ENCODE measurements at places on chromosomes 6 and 20. TPM values are rescaled to one million over a fixed set of nuclear protein-coding genes. Genes with fewer than 3 reads are reported as not detected.

GRCh38 chr6:12328701-12329100 is 38.5 kb downstream of the EDN1 start:
- no peak for DNase-seq

PRL gene
- total RNA-seq: not detected

DNA sequence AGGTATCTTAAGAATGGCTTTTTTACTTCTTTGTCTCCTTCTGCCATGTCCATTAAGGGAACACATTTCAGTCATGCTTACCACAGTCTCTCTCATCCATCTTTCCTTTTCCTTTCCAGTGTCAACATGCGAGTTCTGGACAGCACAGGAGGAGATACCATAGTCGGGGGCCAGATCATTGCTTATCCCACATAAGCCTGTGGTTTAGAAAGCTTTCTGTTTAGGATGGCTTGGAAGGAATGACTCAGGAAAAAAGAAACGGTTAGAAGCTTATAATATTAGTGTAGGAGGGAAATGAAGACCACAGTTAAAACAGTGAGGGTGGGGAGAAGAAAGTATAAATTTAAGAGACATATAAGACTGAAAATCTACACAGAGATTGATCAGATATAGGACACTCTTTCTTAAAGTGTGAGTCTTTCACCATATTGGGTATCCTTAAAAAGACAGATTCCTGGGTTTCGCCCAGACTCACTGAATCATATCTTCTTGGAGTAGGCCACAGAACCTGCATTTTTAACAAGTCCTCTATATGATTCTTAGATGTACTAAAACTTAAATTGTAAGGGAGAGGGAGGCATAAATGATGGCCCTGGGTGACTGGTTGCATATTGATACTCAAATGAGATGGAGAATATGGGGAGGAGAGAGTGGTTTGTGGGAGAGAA is 36.1 kb downstream of the DSE start:
- no peak for DNase-seq

DNA sequence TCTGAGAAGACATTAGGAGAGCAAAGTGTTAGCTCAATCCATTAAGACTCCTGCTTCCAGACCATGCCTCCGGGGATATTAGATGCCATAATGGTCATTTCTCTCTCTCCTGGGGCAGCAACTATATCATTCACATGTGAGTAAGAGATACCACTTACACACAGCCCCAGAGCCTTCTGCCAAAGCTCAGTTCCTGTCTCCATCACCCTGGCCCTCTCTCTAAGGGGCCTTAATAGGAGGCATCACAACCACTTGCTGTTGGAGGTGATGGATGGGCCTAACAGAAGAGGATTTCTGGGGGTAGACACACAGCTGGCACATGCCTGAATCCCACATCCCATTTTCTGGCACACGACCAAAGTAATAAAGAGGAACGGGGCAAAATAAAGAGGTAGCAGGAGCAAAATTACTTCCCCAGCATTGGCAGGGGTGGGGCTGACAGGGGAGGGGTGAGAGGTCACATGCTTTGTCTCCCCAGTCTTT is 34.0 kb upstream of the VSTM2L start:
- DNase-seq: no peak

DNA sequence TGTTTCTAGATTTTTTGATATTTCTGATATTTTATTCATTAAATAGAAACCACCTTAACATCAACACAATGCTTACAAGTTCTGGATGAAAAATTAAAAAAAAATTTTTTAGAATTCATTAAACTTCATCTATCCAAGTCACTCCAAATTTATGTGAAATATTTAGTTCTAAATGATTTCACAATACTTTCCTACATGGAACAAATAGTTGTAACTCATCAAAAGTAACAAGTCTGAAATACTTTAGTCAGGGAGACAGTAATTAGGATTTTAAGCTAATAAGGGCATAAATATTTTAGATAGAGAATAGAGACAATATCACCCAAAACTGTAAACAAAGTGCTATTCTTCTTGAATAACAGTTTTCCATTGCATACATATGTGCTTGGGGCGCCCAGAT is 147.8 kb downstream of the HIVEP2 start:
- DNase-seq: no peak

TREM1 gene
- not detected for total RNA-seq

HS3ST5 gene
- 0.40 TPM for total RNA-seq

ZNF341 gene
- total RNA-seq: 6.4 TPM

- peak; percentile 67 for DNase-seq
Observed at GRCh38 chr20:7470912-7471311, 469.3 kb downstream of the HAO1 start.

- no peak for DNase-seq
Observed at GRCh38 chr6:159513914-159514313, 179.1 kb downstream of the SOD2 start.

DNA sequence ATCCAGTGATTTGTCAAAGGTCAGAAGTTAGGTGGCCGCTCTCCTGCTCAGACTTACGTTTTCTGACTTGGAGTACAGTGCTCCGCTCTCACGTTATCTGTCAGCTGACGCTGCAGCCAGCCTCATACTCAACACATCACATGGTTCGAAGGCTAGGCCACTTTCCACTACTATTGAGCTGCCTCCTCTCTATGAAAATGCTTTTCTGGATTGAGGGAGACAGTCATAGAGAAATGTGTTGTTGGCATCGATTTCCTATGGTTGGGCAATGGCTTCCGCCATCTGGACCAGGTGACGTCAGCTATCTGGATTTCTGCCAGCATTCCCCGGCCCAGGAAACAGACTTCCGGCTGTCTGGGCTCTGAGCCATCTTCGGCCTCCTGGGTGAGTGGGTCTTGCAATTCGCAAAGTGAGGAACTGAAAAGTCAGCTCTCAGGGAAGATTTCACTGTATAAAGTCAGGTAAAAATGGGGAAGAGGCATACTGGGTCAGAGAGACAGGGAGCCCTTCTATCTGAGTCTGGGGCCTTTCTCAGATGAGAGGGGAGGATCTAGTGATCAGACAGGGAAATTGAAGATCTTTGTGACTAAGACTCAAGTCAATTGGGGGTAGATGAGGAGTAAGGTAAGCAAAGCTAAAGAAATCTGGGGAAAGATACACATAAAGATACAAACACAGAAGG is 37.5 kb upstream of the IER3 start:
- DNase-seq: no peak

- no peak for DNase-seq
Observed at GRCh38 chr20:18971574-18971973, 158.0 kb downstream of the SCP2D1 start.

KCNK5 gene
- 29.8 TPM for total RNA-seq

ZSCAN16 gene
- 7.4 TPM for total RNA-seq

LPA gene
- total RNA-seq: 0.47 TPM

DNA sequence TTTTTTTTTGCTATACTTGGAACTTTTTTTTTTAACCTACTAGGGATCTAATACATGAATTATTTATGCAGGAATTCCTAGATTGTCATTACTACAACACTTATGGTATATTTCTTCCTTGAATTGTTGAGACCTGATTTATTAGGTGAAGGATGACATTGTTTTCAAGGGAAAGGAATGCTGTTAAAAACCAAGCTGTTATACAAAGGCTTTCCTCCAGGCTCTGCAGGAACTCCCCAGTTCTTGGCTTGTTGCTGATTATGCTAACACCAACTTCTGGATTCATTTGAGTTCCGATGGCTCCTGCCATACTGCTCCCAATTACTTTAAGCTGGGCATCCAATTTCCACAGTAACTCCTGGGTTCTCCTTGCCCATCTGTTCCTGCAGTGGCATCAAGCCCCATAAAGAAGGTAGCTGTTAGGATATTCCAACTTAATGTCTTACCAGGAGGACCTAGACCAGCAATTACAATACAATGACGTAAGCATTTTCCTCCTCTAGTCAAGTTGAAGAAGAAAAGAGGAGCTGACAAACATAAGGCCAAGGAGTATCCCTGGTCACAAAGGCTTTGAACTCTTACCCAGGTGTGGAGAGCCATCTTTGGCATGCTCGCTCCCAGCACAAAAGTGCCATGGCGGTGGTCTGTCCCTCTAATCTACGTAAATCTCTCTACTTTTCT is 215.9 kb upstream of the AGPAT4 start:
- no peak for DNase-seq

GRCh38 chr6:107803957-107804356 is 20.2 kb downstream of the SCML4 start:
- DNase-seq: peak; percentile 9

TNFRSF6B gene
- not detected for total RNA-seq

All from endodermal cell (in vitro differentiated cells).